Muscle of back (tissue), 13 donors: ENCODE measurements at places on chromosomes 4 and X.

DNA sequence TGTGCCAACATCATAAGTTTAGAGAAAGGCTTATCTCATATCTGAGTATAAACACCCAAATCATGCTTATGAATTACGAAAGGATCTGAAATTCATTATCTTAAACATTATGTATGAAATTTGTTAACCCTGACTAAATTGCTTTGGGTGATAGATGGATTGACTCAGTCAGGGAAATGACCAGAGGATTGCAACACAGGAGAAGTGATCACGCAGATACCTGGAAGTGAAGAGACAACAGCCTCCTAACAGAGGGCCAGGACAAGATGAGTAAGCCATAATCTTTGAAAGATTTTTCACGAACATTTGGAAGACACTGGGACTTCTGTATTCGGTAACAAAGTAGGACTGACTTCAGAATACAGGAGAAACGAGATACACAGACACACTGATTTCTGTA lies 363.4 kb downstream of the DMD start:
- DNase-seq: no peak

DNA sequence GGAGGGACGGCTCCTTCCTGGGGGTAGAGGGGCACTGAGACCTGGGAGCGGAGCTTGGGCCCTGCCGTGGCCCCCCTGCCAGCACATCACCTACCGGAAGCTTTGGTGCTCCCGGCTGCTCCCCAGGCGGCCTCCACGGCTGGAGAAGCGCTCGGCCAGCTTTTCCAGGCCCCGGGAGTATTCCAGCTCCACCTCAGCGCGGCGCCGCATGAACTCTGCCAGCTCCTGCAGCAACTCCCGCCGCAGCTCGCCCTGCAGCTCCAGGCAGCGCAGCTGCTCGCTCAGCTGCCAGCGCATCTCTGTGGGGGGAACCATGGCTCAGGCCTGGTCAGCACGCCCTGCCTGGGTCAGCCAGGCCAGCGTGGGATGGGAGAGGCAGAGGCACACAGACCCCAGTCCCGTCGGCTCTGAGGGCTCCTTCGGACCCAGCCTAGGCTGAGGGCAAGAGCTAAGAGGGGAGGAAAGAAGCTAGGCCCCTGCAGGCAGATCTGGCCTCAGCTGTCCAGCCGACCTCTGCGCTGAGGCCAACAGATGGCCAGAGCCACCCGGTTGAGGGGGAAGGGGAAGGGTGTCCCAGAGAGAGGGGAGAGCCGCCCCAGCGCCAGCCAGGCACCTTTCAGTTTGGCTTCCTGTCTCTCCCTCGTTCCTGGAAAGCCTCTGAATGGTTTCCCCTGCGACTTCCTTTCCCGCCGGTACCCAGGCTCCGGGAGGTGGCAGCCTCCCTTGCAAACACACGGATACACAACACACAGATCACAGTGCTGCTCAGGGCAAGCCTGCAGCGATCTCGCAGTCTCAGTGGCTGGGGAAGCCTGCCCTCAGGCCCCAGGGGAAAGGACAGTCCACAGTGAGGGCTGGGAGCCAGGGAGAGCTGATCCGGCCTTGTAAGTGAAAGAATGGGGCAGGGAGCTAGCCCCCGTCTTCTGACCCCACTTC lies 4.3 kb downstream of the ARHGAP4 start:
- no peak for DNase-seq

DNA sequence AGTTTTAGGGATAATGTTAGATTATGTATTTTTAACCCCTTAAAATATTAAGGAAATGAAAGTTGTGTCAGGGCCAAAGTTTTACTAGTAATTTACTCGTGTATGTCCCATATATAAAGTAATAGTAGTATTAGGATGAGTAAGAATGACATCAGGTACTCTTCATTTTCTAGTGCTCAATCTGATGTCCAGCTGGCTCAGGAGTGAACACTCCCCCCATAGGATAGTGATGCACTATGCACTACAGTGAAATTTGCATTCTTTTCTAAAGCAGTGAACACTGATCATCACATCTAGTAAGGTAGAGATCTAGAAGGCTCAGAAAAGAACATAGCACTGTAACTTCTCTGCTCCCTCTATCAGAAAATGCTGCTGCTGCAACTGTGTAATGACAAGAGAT lies 409.7 kb downstream of the GLUD2 start:
- DNase-seq: no peak

GRCh38 chr4:117987464-117987863 lies 46.8 kb upstream of the NDST3 start:
- no peak for DNase-seq

- no peak for DNase-seq
These were observed 478.5 kb downstream of the INPP4B start for GRCh38 chr4:142367418-142368180.

GRCh38 chrX:131729295-131729694 lies 185.4 kb downstream of the OR13H1 start:
- DNase-seq: no peak

DNA sequence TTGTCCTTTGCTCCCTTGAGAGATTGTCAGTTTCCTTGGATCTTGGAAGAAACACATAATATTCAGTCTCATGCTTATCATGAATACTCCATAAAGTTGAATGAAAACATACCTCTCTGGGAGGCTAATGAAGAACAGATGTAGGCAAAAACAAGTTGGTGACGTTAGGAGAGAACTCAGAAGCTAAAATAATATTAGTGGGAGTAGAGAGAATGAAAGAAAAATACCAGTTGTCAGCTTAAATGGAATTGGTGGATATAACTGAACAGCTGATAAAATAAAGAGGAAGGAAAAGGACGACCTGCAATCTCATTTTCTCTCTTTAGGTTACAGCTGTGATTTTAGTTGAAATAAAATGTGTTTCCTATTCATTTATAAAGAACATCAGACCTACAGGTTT lies 124.8 kb downstream of the SNCA start:
- peak; percentile 24 for DNase-seq

DNA sequence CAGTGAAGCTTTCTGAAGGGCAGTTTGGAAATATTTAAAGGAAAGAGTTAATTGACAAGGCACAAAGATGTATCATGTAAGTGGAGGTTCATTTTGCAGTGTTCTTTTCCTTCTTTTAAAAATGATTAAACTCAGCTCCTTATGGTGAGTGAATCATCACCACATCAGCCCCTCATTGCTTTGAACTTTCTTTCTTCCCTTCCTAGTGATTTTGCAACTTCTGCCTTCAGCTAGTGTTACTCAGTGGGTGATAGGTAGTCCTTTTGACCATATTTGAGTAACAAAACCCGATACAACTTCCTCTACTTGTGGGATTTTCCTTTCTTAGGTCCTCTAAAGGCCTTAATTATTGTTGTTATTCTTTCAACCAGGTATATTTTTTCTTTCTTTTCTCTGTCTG lies 8.2 kb downstream of the ZCCHC4 start:
- no peak for DNase-seq

DNA sequence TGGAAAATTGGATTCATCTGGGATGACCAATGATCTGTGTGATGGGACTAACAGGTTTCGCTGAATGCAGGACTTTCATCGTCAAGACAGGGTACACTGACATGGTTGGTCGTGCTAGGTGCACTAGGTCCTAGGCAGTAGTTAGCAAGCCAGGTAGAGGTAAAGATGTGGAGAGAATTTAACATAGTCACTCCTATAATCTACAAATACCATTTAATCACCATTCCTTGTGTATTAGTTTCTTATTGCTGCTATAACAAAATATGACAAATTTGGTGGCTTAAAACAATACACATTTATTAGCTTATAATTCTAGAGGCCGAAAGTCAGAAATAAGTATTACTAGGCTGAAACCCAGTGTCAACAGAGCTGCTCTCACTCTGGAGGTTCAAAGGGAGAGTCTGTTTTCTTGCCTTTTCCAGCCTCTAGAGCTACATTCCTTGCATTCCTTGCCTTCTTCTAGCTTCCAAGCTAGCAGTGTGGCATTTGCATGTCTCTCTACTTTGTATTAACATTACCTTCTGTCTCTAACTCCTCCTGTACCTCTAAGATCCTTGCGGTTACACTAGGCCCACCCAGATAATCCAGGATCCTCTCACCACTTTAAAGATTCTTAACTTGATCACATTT lies 98.7 kb upstream of the GRIA3 start:
- DNase-seq: no peak
